T-helper 17 cell (primary cell): ENCODE measurements at places on chromosomes 2 and 18. TPM values are rescaled to one million over a fixed set of nuclear protein-coding genes. Genes with fewer than 3 reads are reported as not detected.

The GPR35 gene
- 14.4 TPM for total RNA-seq

The C2orf74 gene
- 4.9 TPM for total RNA-seq

- peaks cover 3% of the 10 kb centered on the region for H3K36me3 ChIP-seq
- peaks cover 9% of the 10 kb centered on the region for H3K4me1 ChIP-seq
- no peak overlapping the region for H3K27ac ChIP-seq
- DNase-seq: no peak
- peaks cover 51% of the 10 kb centered on the region for H3K27me3 ChIP-seq
These were observed 110.7 kb upstream of the HAAO start for GRCh38 chr2:42902939-42903709.

GRCh38 chr2:156470975-156471583 is 34.9 kb downstream of the GPD2 start:
- H3K36me3 ChIP-seq: peaks cover 2% of the 10 kb centered on the region
- no peak for DNase-seq
- no peak overlapping the region for H3K4me3 ChIP-seq
- H3K4me1 ChIP-seq: peaks cover 31% of the 10 kb centered on the region
- peak overlapping the region; percentile 0 for H3K27ac ChIP-seq

GRCh38 chr2:113407446-113408099 is 29.9 kb upstream of the ZNG1B start:
- DNase-seq: no peak
- H3K4me1 ChIP-seq: peaks cover 7% of the 10 kb centered on the region
- H3K27me3 ChIP-seq: peaks cover 50% of the 10 kb centered on the region
- H3K27ac ChIP-seq: no peak overlapping the region
- H3K36me3 ChIP-seq: no peaks in the 10 kb centered on the region

GRCh38 chr2:150538651-150539201 is 51.3 kb upstream of the RND3 start:
- no peaks in the 10 kb centered on the region for H3K4me1 ChIP-seq
- no peak for DNase-seq
- no peak overlapping the region for H3K4me3 ChIP-seq
- H3K27me3 ChIP-seq: no peaks in the 10 kb centered on the region
- H3K36me3 ChIP-seq: no peaks in the 10 kb centered on the region

- no peak overlapping the region for H3K27ac ChIP-seq
- peak overlapping the region; percentile 7 for H3K4me3 ChIP-seq
- peaks cover 8% of the 10 kb centered on the region for H3K4me1 ChIP-seq
- peaks cover 4% of the 10 kb centered on the region for H3K36me3 ChIP-seq
- DNase-seq: no peak
These were observed 22.0 kb downstream of the FAM98A start for GRCh38 chr2:33577084-33577483.

The NT5C1B gene
- total RNA-seq: not detected
